Stimulated activated CD4-positive, alpha-beta T cell treated with anti-CD3 and anti-CD28 coated beads, Interleukin-1b, Interleukin-23, amount 100 ng/mL, for 1 hour (primary cell): ENCODE measurements at places on chromosomes 16 and 17.

DNA sequence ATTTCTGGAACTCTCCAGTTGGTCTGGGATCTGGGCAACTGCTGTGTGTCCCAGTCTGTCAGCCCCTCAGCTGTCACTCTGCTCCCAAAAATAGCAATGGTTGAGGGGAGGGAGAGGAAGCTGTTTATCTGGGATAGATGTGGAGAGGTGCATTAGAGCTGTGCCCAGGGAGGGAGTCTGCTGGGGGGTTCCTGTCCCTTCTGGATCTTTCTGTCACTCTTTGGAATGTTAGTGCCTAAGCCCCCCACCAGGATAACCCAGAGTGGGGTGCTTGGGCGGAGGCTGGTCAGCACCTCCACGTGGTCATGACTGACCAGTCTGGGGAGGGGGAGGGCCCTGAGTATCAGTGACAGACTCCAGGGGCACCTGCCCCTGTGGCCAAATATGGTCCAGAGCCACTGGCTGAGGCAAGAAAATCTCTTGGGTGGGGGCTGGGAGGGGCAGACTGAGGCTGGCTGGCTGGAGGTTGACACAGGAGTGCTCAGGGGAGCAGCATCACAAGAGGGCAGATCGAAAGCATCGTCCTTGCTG is at the start of gene UNC45B:
Gene UNC45B, plus strand, starts transcription at position 443 of the 531 bp plus-strand sequence. CDS start 447 bp downstream, outside the sequence.
- DNase-seq, result no peak

DNA sequence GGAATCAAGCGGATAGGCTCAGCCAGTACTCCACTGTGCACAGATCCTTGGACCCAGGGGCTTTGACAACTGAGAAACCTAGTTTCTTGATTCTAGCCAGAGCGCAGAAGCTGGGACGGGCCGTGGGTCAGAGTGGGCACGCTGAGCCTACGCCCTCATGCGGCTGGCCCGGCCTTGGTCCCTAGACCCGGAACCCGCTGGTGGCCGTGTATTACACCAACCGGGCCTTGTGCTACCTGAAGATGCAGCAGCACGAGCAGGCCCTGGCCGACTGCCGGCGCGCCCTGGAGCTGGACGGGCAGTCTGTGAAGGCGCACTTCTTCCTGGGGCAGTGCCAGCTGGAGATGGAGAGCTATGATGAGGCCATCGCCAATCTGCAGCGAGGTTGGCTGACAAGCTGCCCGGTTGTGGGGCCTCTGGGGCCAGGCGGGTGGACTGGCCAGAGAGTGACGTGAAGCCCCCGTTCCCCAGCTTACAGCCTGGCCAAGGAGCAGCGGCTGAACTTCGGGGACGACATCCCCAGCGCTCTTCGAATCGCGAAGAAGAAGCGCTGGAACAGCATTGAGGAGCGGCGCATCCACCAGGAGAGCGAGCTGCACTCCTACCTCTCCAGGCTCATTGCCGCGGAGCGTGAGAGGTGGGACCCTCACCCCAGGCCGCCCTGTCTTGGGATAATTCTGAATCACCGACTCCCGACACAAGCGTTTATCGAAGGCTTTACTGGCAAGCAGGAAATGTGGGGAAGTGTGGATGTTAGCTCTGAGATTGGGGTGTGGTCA is 946 bp downstream of the STUB1 start:
- no peak for DNase-seq

DNA sequence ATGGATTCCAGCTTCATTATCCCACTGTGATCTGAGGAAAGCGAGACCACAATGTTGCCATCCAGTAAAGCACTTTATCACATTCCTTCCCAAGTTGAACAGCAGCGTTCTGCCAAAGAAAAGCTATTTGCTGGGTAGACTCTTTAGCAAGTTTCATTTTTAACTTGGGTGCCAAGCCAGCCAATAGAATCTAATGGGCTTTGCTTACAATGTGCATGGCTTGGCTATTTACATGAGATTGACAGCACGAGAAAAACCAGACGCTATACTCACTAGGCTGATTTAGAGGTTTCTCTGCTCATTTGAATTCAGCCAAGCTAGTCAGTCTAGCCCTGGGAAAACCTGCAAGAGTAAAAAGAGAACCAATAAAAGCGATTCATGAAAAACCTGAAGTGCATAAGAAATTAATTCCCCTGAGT is 108.9 kb downstream of the CDH13 start:
- no peak for DNase-seq

- no peak for DNase-seq
Observed at GRCh38 chr16:23466162-23466885, 13.3 kb upstream of the COG7 start.
